Naive B cell (primary cell): ENCODE measurements at places on chromosomes 3 and 15. TPM values are rescaled to one million over a fixed set of nuclear protein-coding genes. Genes with fewer than 3 reads are reported as not detected.

The WDR49 gene
- not detected for polyA plus RNA-seq

The LRRN1 gene
- not detected for polyA plus RNA-seq

The SLC24A5 gene
- not detected for polyA plus RNA-seq

The ERICH6 gene
- not detected for polyA plus RNA-seq

The SLC27A2 gene
- polyA plus RNA-seq: not detected

The RTP1 gene
- polyA plus RNA-seq: not detected

The DUSP7 gene
- polyA plus RNA-seq: 0.68 TPM

The NMNAT3 gene
- polyA plus RNA-seq: 2.7 TPM

The SMCO1 gene
- polyA plus RNA-seq: not detected

The ZBBX gene
- not detected for polyA plus RNA-seq

The COL6A5 gene
- not detected for polyA plus RNA-seq

The FBXO40 gene
- polyA plus RNA-seq: 0.17 TPM

The CDC25A gene
- not detected for polyA plus RNA-seq

The FSTL1 gene
- polyA plus RNA-seq: 0.29 TPM

The RIOX2 gene
- polyA plus RNA-seq: 29.5 TPM

The GOLGA6A gene
- polyA plus RNA-seq: 0.09 TPM

The ALAS1 gene
- 21.3 TPM for polyA plus RNA-seq

The UBE2E2 gene
- 162 TPM for polyA plus RNA-seq

The KY gene
- polyA plus RNA-seq: not detected

The ACTRT3 gene
- 0.23 TPM for polyA plus RNA-seq

The PLA2G4D gene
- polyA plus RNA-seq: not detected

The SLC2A2 gene
- polyA plus RNA-seq: not detected

The YEATS2 gene
- polyA plus RNA-seq: 4.1 TPM

The PARP15 gene
- 17.5 TPM for polyA plus RNA-seq

The AADACL2 gene
- not detected for polyA plus RNA-seq

The CNTN3 gene
- not detected for polyA plus RNA-seq

The CCR4 gene
- polyA plus RNA-seq: not detected

The CCR5 gene
- not detected for polyA plus RNA-seq

The DENND4A gene
- 38.9 TPM for polyA plus RNA-seq

The LRRC3B gene
- polyA plus RNA-seq: not detected

The NANOGP8 gene
- polyA plus RNA-seq: not detected

The SNAP23 gene
- polyA plus RNA-seq: 187 TPM

The SCG5 gene
- not detected for polyA plus RNA-seq

The STAG1 gene
- 27.7 TPM for polyA plus RNA-seq

The CYP1A2 gene
- polyA plus RNA-seq: not detected

The MCTP2 gene
- polyA plus RNA-seq: 16.6 TPM

The ST3GAL6 gene
- 0.18 TPM for polyA plus RNA-seq

The ZIC1 gene
- not detected for polyA plus RNA-seq

The CLSTN2 gene
- not detected for polyA plus RNA-seq

The PPM1L gene
- polyA plus RNA-seq: 2.4 TPM

The LTF gene
- polyA plus RNA-seq: not detected

The ANKRD34C gene
- not detected for polyA plus RNA-seq

The LRRC49 gene
- polyA plus RNA-seq: 0.63 TPM

The C3orf49 gene
- polyA plus RNA-seq: not detected

The LZTFL1 gene
- polyA plus RNA-seq: 3.9 TPM

The PIGX gene
- polyA plus RNA-seq: 26.3 TPM

The GSK3B gene
- polyA plus RNA-seq: 26.1 TPM

The PYGO1 gene
- polyA plus RNA-seq: not detected

The SV2B gene
- polyA plus RNA-seq: not detected
